NCI-H1105 (cell line): ENCODE measurements at places on chromosomes 2 and 18.

DNA sequence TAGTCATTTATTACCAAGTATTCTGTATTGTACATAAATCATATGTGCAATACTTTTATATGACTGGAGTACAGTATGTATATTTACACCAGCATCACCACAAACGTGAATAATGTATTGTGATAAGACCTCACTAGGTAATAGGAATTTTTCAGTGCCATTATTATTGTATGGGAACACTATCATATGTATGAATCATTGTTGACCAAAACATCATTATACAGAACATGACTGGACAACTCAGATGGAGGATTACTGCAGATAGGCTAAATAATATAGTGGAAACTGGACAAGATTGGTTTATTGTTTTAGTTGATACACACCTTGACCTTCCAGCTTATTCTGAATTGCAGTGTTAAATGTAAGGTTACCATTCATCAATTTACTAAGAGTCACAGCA lies 33.4 kb downstream of the VAPA start:
- no peak for DNase-seq

- DNase-seq, result no peak
Observed at GRCh38 chr2:211513446-211513845, 957.0 kb downstream of the CPS1 start.

GRCh38 chr2:218003981-218004419 lies 1.2 kb upstream of the TNS1 start:
- no peak for DNase-seq

DNA sequence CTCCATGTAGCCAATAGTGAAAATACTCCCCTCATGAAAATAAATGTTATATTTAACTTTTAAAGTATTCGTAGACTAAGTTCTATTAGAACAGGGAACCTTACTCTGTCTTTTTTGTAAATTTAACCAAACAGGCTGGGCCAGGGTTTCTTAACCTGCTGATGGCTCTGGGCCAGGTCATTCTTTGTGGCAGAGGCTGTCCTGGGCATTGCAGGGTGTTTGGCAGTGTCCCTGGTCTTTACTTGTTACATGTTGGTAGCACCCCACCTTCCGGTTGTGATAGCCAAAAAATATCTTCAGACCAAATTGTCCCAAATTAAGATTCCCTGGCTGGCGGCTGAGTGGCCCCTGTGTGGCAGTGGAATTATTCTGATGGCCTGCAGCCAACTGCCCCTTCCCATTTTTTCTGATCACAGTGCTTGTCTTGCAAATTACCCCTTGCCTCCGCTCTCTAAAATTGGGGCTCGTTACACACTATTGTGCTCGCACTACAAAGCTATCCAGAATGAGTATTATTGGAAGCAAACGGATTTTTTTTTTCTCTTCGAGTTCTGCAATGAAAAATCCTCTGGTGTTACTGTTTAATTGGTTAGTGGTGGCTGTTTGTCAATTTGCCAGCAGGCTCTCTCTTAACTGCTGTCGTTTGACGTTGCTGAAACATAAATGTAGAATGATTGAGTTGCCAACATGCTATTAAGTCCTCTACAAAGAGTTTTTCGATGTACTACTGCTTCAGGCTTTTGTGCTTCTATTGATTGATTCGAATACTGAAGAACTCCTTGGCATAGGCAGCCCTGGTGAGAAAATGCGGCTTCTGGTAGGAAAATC lies 216.9 kb downstream of the SH3RF3 start:
- DNase-seq, result peak; percentile 31

DNA sequence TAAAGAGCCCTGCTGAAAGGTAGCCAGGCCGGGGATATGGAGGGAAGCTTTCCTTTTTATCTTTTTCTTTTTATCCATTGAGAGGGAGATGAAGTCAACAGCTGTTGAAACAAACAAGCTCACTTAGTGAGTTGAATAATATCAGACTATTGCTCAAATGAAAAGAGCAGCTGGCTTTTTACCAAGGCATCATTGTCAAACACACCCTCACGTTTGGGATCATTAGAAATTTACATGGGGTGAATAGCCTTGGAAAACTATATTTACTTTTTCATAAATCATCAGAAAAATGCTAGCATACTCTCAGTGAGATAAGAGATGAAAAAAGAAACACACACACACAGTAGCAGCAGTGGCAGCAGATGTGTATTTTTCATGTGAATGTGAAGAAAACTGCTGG lies 71.5 kb upstream of the HNMT start:
- DNase-seq, result peak; percentile 80

GRCh38 chr2:210224591-210224940 lies 681 bp downstream of the ACADL start:
- no peak for DNase-seq

DNA sequence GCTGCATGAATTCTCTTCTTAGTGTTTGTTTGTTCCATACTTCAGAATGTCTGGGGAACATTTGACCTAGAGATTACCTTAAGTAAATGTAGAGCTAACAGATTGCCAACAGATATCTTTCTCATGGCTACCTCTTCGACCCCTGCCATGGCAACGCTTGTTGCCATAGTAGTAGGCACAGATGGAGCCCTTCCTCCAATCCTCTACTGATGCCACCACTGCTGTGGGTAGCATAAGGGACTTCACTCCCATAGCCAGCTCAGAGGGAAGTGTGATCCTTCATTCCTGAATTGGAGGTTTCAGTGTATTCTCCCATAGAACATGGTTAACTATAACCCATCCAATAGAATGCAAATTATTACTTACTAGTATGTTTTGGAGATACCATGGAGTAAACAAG lies 543.6 kb upstream of the NRP2 start:
- DNase-seq, result no peak

- DNase-seq, result no peak
Observed at GRCh38 chr2:238851026-238851425, 3.1 kb downstream of the TWIST2 start.

GRCh38 chr2:177992992-177993391 lies 79.6 kb downstream of the PDE11A start:
- no peak for DNase-seq

- DNase-seq, result no peak
Observed at GRCh38 chr18:47997338-47997780, 66.9 kb upstream of the SMAD2 start.

DNA sequence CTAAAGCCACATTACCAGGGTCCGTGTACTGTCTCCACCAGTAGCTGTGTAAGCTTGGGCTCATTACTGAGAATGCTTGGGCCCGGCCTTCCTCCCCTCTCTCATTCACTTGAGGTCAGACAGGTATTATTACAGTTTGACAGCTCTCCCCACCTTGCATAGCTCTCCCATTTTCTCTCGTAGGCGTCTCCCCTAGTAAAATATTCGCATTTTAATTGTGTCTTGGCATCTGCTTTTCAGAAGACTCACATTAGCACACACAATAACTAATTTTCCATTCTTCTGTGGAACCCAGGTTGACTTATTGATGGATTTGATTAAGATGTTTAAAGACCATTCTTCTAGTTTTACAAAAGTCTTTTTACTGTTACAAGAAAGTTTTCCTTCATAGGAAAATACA lies 71.1 kb upstream of the CYP20A1 start:
- no peak for DNase-seq

DNA sequence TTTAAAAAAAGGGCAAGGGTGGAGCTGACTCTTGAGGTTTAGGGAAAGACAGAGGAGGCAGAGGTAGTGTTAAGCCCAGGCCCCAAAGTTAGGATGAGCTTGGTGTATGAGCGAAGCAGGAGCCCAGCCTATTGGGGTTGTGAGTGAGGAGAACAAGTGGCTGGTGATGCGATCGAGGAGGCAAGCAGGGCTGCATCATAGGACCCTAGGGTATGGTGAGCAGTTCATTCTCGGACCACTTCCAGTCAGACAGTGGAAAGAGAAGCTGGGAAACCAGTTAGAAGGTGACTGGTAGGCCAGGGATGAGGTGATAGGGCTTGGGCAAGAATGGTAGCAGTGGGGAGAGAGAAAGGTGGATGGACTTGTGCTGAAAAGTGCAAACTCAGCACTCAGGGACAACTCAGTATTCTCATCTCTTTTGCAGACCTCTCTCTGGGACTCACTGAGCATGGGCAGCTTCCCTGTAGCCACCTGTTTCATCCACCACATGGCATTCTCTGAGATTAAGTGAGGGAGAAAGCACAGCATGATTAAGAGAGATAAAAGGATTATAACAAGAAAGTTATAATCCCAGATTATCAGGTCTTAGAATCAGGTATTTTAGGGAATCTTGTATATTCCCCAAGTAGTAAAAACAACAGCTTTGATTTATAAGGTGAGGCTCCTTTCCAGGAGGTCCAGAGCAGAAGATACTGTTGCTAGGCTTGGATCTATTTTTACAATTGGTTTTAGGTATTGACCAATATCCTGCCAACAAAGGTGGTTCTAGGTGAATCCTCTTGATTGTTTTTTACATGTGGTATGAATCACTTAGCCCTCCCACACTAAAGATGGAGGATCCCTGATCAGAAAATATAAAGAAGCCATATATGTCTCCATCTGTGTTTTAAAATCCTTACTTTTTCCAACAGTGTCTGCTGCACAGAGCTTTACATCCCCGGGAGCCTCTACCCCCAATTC lies 38.3 kb downstream of the XRCC5 start:
- no peak for DNase-seq

DNA sequence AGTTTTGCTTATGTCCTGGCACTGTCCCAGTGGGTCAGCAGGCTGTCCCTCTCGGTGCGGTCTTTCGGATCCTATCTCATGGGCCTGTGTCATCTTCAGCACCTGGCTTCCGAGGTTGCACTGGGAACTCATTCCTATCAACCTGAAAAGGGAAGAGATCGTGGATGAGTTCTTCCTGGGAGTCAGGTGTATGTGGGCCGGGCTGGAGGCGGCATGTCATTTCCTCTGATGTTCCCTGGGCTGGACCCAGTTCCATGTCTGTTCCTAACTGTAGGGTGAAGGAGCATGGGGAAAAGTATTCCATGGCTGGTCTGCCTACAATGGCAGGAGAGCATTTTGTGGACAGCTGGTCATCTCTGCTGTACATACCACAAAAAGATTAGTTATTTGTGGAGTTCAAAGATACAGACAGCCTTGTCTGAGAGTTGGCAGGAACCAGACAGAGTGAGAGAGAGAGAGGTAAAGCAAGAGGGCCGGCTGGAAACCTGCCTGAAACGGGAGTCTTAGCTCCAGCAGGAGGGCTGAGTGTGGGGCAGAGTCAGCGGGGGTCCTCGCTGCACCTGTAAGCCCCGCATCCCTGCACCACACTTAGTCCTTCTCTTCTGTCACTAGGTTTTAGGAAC lies 25.2 kb downstream of the FAM228A start:
- no peak for DNase-seq

DNA sequence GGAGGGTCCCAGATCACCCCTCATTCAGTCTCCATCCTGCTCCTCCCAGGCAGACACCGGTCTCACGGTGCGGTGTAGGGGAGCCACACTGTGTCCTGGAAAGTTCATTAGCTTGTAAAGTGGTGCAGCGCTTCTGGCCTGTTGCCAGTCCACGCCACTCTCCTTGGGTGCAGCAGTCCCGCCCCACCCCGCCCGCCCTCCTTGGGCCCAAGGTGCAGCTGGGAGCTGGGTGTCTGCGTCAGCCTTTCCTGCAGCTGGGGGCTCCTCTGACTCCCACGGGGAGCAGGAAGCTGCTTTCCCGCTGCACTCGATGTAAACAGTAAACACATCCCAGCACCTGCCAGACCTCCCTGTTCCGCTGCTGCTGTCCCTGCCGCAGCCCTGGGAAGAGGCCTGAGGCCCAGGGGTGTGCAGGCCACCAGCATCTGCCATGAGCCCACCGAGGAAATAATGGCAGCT lies 53.8 kb upstream of the ASB18 start:
- peak; percentile 19 for DNase-seq

- no peak for DNase-seq
Observed at GRCh38 chr2:98935777-98936352, at the start of gene CRACDL. CRACDL (minus strand) TSS chr2:98936225; CDS start chr2:98846800, 89,425 bp downstream.

DNA sequence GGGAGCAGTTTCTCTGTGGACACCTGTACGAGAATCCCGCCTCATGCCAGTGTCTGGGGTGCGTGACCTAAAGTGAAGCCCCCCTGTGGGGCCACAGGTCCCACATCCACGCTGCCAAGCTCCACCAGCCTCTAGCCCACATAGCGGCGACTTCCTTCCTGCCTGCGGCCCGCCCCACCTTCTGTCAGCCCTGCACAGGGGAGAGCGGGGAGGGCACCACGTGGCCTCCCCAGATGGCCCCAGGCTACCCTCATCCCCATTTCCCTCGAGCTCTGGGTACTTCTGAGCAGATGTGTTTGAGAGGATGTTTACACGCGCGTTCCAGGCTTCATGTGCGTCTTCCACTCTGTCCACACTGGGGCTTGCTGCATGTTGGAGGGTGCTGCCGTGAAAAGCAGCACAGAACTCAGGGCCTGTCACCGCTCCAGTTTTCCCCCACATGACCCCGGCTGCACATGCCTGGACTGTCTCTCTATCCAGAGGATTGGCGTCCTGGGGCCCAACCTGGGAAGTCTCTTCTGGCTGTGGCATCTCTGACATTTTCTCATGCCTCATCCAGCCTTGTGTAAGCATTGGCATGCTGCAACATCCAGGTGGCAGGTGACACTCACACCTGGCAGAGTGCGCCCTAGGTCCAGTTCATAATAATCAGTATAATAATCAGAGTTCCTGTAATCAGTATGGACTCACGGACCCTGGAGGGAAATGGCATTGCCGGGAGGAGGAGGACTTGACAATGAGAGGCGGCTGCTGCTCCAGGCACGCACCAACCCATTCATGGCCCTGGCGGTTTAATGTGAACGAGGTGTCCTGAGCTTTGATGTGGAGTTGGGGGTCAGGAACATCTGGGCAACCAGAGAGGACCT lies 146.3 kb upstream of the TWIST2 start:
- DNase-seq, result no peak

GRCh38 chr18:2515171-2515787 lies 56.0 kb downstream of the METTL4 start:
- DNase-seq, result no peak

- DNase-seq, result no peak
Observed at GRCh38 chr2:55932843-55933242, 9.3 kb upstream of the EFEMP1 start.

DNA sequence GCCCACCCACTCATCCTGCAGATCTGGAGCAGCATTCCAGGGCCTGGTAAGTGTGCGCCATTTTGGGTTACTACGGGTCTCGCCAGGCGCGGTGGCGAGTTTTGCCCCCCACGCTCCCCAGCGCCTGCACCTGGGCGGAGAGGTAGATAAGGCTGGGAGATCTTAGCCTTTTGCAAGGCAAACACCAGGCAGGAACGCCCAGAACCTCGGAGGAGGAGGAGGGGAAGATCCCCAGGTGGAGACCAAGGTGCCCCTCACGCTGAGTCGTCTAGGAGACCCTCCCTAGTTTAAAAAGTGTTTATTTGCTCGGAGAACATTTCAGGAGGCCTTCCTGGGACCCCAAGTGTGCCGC lies 365 bp upstream of the RAMP1 start:
- DNase-seq, result no peak

DNA sequence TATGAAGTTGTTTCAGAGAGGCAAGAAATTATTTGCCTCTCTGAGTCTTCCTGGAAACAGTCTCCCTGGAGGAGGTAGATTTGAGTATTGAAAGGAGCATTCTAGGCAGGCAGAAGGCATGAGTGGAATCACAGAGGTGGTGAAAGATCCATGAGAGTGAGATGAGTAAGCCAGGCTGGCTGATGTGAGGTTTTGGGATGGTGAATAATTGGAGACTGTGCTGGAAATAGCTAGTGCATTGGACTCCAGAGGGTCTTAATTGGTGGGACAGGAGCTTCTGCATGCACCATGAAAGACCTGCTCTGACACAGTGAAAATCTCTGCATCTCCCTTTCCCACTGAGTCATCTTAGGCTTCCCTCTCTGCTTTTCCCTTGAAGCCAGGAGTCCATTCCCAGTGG lies 46.3 kb downstream of the CDC42EP3 start:
- DNase-seq, result no peak

- DNase-seq, result no peak
Observed at GRCh38 chr18:64142904-64143303, 6.0 kb downstream of the LINC00305 start.

- DNase-seq, result no peak
Observed at GRCh38 chr2:39618736-39619135, 47.0 kb upstream of the TMEM178A start.
